ENCODE measurements at places on chromosomes 7 and 10. TPM values are rescaled to one million over a fixed set of nuclear protein-coding genes. Genes with fewer than 3 reads are reported as not detected.

- no peak overlapping the region for H3K27ac ChIP-seq
- H3K36me3 ChIP-seq = no peaks in the 10 kb centered on the region
- peaks cover 3% of the 10 kb centered on the region for H3K27me3 ChIP-seq
- H3K4me1 ChIP-seq = peaks cover 10% of the 10 kb centered on the region
Observed at GRCh38 chr10:124351481-124352220, 67.1 kb downstream of the OAT start.

DNA sequence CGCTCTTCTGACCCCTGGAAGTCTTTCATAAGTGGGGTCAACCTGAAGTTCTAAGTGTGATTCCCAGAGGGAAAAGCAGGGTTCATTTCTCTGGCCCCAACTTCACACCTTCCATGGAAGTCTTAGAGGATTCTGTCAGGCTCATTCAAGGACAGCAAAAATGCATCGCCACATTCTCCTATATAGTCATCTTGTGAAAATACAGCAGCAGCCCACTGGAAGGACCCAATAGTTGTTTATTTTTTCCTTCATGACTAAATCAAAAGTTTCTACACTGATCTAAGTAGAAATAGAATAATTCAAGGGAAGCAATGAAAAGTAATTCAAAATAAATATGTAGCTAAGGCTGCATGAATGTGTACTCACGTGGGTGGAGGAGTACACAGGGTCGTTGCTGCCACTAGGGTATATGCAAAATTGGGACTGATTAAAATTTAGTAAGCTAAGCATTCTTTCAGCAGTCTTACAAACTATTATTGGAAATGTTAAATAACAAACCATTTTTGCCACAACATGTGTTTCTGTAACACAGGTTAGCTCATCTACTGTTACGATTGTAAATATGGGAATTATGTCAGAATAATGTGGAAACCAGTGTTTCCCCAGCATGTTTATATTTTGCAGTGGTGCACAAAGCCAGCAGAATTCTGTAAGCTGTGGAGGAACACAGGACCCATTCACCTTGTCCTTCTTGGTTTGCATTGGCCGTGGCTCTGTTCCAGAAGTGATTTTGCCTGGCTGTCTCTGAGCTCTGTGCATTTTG lies 33.5 kb downstream of the EEPD1 start:
- H3K27me3 ChIP-seq = no peaks in the 10 kb centered on the region
- no peak for DNase-seq

The LRRTM3 gene
- total RNA-seq = not detected

The SFTPA1 gene
- total RNA-seq = 10,352 TPM

Measured in lower lobe of right lung (tissue), 2 donors.